Temporal lobe (tissue), 4 donors: ENCODE measurements at places on chromosomes 13 and 19. TPM values are rescaled to one million over a fixed set of nuclear protein-coding genes. Genes with fewer than 3 reads are reported as not detected.

The IGSF23 gene
- not detected for total RNA-seq

The ZNF628 gene
- 0.49 TPM for total RNA-seq

The NLRP11 gene
- total RNA-seq: not detected

The FRY gene
- total RNA-seq: 72.0 TPM

The ZNF730 gene
- 14.8 TPM for total RNA-seq

The THSD8 gene
- total RNA-seq: 0.25 TPM

The ATP8A2 gene
- 64.2 TPM for total RNA-seq

The NR1H2 gene
- 14.0 TPM for total RNA-seq

The PLK5 gene
- 0.74 TPM for total RNA-seq

The SH2D3A gene
- total RNA-seq: under 0.01 TPM
